ENCODE measurements at places on chromosomes 7 and 10. TPM values are rescaled to one million over a fixed set of nuclear protein-coding genes. Genes with fewer than 3 reads are reported as not detected.

DNA sequence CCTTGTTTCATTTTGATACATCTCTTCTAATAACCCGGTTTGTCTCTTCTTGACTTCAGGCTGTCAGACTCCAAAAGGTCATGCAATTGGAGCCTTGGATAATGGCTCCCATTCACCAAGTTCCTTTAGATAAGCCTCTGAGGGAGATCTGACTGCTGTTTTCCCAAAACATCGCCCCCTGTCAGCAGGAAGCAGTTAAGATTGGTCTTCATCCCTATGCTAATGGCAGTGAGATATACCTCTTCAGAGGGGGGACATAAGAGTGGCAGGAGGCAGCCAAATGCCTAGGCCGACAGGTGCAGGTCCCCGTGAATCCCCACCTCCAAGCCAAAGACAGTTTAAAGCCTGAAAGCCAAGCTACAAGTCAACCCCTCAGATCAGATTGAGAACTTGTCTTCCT is 144.6 kb downstream of the WDR11 start:
- DNase-seq: no peak

- DNase-seq: peak; percentile 41
These were observed 67.6 kb upstream of the GATA3 start for GRCh38 chr10:7986851-7987250.

GRCh38 chr7:114083166-114084001 is 164.6 kb upstream of the PPP1R3A start:
- DNase-seq: no peak

GRCh38 chr7:909358-910329 is 33.3 kb downstream of the GET4 start:
- DNase-seq: peak; percentile 45

- DNase-seq: no peak
These were observed 170.9 kb upstream of the INHBA start for GRCh38 chr7:41873741-41874140.

DNA sequence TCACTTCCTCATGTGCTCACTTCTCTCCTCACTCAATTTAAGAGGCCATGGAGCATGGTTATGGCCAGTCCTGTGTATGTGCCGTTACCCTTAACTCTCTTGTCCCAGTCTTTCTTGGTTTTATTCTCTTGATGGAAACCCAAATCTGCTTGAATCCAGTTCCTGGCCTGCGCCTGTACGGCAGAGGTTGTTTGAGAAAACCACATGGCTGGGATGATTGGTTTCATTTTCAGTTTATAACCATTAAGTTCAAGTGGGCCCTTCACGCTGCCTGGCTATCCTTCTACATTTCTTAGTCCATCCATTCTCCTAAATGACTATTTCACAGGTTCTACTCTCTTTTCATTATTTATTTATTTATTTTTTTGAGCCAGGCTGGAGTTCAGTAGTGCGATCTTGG is 1.6 kb upstream of the ZNF239 start:
- DNase-seq: no peak

DNA sequence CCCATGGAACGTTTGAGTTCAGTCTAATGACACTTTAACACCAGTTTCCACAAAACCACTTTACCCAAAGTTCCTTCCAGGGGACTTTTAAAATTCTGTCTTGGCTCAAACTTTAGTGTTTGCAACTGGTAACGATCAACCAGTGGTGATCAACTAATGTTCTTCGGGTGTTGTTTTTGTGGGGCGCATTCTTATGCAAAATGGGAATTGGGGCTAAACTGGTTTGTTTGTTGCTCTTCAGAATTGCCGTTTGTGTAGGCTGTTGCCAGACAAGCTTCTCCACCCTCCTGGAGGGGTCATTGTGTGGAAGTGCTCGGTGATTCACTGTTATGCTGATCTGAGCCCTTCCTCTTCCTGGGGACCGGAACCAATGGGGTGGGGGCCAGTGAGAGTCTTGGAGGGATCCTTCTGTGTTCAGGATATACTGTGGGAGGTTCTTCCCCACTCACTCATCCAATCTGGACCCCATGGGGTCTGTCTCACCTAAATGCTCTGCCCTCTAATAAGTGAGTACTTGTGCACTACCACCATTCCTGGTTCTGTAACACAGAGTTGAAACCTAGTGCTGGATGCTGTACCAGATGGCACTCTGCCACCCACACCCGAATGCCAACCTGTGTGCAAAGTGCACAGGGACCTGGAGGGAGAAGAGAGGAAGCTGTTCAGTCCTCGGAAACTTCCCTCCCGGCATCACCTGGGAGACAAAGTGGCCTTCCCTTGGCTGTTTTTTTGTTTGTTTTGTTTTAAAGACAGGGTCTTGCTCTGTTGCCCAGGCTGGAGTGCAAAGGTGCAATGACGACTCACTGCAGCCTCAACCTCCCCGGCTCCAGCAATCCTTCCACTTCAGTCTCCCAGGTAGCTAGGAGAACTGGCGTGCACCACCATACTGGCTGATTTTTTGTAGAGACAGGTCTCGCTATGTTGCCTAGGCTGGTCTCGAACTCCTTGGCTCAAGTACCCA is 2.1 kb downstream of the NFE2L3 start:
- peak; percentile 97 for DNase-seq

DNA sequence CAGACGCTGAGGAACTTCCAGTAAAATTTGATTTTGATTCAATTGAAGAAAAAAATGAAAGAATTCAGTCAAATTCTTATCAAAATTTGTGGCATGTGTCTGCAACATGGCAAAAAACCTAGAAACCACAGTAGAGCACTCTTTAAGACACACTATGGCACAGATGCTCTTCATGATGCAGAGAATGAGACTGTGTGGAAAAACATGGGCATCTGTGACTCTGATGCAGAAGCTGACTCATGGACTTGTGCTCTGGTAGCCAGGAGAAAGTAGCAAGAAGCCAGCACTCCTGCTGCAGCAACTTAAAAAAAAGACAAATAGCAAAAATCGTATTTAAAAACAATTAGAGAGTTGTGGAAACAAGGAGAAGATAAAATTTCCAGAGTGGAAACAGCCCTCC is 8.9 kb upstream of the KCNK18 start:
- no peak for DNase-seq

GRCh38 chr7:82729172-82730030 is 285.8 kb upstream of the CACNA2D1 start:
- peak; percentile 17 for DNase-seq

- peak; percentile 62 for DNase-seq
These were observed 30.3 kb upstream of the LSM8 start for GRCh38 chr7:118153551-118154177.

- DNase-seq: peak; percentile 47
These were observed 435.3 kb downstream of the MDFIC start for GRCh38 chr7:115356999-115357702.

DNA sequence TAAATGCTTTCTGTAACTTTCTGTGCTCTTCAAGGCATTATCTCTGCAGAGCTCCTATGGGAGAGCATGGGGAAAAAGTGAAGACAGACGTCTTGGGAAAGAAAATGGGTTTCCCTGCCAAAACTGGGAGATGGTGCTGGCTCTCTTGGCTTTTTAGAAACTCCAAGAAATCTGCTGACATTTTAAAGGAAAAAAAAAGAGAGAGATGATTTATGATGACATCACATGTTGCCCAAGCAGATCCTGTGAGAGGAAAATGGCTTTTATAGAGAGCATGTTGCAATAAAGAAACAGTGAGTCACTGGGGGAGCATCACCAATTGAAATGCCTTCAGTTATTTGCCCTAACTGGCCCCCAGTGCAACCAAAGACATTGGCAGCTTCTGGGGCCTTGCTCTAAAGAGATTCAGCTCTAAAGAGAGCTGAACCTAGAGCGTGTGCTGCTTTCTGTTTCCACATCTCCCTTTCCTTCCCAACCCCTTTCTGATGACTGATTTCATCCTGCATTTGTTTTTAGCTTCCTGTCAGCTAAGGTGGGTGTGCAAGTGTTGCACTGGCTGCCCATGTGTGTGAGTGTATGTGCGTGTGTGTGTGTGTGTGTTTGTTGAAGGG is 37.7 kb downstream of the LRMDA start:
- peak; percentile 72 for DNase-seq

DNA sequence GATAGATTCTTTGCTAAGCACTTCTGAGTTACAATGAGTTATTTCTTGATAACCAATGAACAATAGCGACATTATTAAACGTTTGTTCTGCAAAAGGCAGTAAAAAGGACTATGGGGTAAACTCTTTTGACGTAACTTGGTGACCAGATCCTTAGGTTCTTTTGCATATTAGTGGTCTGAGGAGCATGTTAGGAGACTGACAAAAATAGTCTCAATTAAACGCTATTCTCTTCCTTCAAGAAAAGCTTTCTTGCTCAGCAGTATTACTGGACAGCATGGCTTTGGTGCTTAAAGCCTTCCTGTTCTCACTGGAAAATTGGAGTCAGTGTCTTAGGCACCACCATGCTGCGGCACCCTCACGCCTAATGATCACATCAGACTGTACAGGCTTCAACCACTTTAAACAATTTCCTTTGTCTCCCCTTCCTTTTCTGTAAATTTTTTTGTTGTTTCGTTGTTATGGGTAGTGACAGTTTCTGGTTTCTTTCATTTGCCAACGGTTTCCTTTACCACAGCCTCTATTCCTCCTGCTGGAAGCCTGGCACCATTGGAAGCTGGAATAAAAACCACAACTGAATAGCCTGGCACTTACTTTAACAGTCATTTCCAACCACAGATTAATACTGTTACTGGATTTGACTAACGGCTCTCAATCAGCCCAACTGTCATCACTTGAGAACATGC is 49.2 kb upstream of the FAM133B start:
- DNase-seq: peak; percentile 48

- no peak for DNase-seq
These were observed 25.2 kb upstream of the CFAP46 start for GRCh38 chr10:132967540-132967939.

- no peak for DNase-seq
These were observed 1.3 kb downstream of the DDX50 start for GRCh38 chr10:68902382-68902781.

DNA sequence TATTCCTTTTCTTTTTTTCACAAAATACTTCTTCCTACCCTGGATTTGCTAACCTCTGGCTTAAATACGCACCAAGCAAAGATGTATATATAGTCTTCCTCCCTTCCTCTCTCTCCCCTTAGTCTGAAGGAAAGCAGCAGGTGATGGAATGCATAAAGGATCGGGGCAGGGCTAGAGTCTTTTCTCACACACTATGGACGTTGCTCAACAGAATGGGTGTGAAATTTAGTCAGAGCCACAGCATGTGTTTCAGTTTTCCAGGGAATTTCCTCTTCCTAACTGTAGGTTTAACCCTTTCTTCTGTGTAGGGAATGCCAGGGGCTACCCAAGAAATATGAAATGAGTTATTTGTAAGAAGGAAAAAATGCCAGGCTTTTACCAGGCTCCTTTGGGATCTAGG is 71.4 kb upstream of the NFKB2 start:
- DNase-seq: no peak

DNA sequence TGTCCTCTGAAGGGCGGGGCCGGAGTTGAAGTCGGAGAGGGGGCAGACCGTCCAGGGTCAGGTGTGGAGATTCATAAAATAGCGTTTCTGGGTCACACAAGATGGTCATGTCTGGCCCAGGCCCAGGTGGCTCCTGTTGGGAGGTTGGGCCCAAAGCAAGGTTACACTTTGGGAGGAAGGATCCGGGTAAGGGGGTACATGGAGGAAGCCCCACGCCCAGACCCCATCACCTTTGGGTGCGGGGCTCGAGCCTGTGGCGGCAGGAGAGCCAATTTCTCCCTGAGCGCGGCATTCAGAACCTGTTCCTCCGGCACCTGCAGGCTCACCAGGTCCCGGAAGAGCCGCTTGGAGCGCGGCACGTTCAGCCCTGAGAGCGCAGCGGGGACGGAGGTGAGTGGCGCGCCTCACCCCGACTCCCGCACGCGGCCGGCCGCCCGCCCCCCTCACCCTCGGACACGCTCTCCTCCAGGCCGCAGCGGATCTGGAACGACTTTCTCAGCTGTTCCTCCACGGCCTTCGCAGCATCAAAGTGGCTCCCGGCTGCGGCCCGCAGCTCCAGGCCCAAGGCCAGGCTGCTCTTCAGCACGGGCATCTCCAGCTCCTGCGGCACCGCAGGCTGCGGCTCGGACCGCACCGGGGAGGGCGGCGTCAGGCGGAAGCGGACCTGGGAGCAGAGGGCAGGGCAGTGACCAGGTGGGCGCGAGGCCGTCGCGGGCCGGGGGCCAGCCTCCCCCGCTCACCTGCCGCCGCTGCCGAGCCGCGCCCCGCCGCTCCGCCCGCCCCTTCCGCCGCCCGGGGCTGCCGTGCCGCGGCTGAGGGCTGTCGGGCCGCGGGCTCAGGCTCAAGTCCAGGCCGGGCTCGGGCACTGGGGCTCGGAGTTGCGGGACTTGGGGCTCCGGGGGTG is 644 bp downstream of the PPP1R35 start:
- peak; percentile 70 for DNase-seq

GRCh38 chr10:74202356-74202755 is 51.3 kb downstream of the ADK start:
- DNase-seq: no peak

GRCh38 chr7:81355911-81356310 is 413.9 kb downstream of the HGF start:
- no peak for DNase-seq

DNA sequence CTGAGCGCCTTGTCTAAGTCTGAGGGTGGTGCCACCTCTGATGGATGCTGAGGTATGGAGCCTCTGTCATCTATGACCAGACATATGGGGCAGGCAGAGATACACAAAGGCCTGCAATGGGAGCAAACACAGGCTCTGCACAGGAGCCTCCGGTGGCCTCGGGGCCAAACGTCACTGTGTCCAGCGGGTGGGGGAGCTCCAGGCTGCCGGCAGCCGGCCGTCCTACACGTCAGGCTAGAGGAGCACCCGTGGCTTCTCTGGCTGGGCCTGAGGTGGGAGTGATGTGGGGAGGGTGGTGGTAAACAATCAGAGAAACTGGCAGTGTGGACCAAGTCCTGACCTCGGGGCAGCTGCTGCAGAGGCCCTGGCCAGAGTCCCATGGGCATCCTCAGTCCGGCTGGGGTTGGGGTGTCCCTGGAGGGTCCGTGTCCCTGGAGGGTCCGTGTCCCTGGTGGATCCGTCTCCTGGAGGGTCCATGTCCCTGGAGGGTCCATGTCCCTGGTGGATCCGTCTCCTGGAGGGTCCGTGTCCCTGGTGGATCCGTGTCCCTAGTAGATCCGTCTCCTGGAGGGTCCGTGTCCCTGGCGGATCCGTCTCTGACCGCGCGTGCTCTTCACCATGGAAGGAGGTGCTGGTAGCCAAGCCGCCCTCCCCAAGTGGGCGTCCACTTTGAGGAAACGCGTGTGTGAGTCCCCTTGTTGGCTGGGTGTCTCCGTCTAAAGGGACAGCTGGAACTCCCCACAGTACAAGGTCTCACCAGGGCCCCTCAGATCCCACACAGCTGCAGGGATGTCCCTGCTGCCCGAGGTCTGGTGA is 24.2 kb upstream of the FAM20C start:
- DNase-seq: no peak

RBM48 gene
- total RNA-seq: 5.4 TPM

PRRT4 gene
- not detected for total RNA-seq

COBL gene
- 4.6 TPM for total RNA-seq

DKK1 gene
- 44.7 TPM for total RNA-seq

ANKRD30A gene
- total RNA-seq: not detected

GIMAP6 gene
- 1.9 TPM for total RNA-seq

MALRD1 gene
- not detected for total RNA-seq

CPA2 gene
- 0.11 TPM for total RNA-seq

TRIL gene
- total RNA-seq: 0.15 TPM

ADRA2A gene
- not detected for total RNA-seq

PDZD7 gene
- 0.42 TPM for total RNA-seq

SLC18A3 gene
- total RNA-seq: not detected

ABCF2 gene
- total RNA-seq: 116 TPM

RADIL gene
- 0.40 TPM for total RNA-seq

CXCL12 gene
- 2.2 TPM for total RNA-seq

BAIAP2L1 gene
- 11.1 TPM for total RNA-seq

ICA1 gene
- 15.1 TPM for total RNA-seq

PRKAR2B gene
- 7.7 TPM for total RNA-seq

CHST15 gene
- 9.5 TPM for total RNA-seq

Data from Daoy (cell line).